Epithelial cell of esophagus (primary cell): ENCODE measurements at places on chromosomes 5 and 9.

- DNase-seq: no peak
These were observed 16.9 kb downstream of the PHF19 start for GRCh38 chr9:120860083-120860482.

DNA sequence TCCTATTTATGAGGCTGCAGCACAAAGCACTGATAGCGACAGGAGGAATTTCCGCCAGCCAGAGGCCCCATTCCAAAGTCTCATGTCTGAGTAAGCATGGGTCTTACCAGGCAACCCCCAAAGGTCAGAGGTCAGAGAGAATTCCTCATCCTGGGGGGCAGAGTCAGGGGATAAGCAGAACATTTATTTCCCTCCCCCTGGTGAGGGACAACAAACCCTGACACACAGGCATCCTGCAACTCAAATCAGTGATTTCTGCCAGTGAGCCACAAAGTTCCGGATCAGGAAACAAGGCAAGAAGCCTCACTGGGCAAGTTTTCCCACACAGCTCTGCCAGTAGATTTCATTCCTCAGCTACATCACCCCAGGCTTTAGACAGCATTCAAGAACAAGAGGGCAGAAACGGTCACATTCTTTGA lies 37.0 kb downstream of the ADAMTS12 start:
- DNase-seq: no peak

DNA sequence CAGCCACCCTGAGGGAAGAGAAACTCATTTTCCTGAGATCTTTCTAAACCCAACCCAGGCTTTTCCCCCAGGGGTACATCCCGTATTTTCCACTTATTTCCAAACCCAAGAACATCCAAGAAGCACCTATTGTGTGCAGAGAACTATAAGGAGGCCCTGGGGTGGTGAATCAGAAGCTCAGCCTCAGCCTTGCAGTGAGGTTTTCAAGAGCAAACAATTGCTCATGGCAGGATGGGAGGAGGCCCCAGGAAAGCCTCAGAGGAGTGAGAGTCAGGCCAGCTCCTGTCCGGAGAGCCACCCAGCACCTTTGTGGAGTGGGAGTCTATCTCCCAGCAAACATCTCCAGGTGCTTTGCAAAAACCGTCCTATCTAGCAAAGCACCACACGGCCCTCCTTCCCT lies 19.2 kb downstream of the NIPAL4 start:
- DNase-seq: peak; percentile 68

- no peak for DNase-seq
These were observed 27.4 kb downstream of the PHAX start for GRCh38 chr5:126628102-126628501.

- no peak for DNase-seq
These were observed 13.7 kb upstream of the RUFY1 start for GRCh38 chr5:179536676-179537075.

- DNase-seq: no peak
These were observed 376.2 kb upstream of the CLINT1 start for GRCh38 chr5:158235159-158235547.

DNA sequence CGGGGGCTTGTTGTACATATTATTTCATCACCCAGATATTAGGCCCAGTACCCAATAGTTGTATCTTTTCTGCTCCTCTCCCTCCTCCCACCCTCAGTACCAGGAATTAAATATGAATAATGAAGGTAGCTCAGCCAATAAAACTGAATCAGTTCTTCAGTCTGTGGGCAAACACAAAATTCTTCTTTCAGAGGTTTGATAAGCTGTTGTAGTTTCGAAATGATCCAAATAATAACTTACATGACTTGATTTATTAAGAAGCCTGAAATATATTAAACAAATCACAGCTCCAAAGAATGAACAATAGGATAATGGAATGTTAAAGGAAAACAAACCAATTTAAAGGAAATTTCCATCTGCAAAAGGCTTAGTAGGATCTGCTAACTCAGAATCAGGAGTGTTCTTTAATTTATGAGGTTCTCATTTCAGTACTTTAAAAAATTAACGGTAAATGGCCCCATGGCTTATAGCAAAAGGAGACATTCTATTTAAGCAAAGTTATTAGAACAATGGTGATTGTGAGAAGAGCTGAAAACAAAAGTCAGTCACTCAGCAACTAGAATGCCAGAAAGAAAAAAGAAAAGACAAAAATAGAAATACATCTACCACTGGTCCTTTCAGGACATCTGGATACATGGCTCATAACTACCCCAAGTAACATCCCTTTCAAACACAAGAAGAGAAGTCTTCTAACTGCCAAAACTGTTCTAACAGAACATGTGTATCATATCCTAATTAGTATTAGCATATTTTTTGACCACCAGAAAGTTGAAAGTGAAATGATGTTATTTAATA lies 62.4 kb downstream of the NR3C1 start:
- DNase-seq: no peak

GRCh38 chr5:123157791-123158581 lies 68.9 kb downstream of the PRDM6 start:
- DNase-seq: peak; percentile 59

GRCh38 chr9:132923346-132923902 lies 21.0 kb downstream of the TSC1 start:
- peak; percentile 96 for DNase-seq

DNA sequence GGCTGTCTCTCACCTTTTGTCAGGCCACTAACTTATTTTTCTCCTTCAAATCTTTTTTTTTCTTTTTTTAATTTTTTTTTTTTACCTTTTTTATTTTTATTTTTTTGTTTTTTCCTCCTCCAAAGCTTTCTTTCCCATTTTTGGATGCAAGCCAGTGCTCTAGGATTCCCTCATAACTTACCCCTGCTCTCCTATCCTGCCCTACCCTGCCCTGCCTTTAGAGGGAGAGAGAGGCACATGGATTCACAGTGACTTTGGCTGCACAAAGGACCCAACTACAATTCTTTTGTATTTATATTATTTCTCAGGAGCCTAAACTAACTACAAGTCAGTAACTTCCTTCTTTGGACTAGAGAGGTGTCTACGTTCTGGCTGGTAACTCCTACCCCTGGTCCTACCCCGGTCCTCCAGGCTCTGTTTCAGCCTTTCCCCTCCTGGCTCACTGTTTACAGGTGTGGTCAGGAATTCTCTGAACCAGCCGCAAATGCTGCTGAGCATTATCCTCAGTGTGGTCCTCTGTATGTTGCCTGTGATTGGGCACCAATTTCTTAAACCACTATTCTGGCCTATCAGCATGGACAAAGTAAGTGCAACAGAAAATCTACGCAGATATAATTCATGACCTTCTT lies 8.4 kb upstream of the RUSC2 start:
- DNase-seq: peak; percentile 76

DNA sequence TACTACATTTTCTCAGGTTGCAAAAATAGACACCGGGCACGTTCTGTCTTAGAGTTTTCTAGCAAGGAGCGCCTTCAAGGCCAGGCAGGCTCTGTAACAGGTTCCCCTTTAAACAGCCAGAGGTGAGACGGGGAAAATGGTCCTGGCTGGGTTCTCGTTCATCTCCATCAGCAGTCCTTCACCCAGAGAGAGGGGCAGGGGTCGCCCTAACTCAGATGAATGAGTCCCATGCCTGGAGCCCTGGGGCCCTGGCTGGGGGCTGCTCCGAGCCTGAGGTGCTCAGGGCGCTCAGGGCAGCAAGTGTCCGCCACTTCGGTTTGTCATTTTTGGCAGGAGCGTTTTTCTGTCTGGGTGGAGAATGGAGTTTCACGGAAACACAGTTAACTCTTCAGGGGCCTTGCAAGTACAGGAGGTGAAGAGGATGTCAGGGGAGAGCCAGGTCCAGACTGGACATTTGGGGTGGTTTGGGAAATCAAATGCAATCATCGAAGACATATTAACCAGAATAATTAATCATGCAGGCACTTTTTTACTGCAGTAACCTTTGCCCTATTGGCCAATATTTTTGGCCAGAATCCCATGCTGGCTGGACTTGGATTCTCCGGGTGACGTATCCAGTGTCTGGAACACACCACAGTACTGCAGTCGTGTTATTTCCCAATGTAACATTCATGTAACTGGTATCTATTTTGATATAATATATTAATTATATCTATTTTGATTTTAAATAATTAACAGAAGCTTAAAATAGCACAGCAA lies 2.9 kb downstream of the NTNG2 start:
- no peak for DNase-seq

DNA sequence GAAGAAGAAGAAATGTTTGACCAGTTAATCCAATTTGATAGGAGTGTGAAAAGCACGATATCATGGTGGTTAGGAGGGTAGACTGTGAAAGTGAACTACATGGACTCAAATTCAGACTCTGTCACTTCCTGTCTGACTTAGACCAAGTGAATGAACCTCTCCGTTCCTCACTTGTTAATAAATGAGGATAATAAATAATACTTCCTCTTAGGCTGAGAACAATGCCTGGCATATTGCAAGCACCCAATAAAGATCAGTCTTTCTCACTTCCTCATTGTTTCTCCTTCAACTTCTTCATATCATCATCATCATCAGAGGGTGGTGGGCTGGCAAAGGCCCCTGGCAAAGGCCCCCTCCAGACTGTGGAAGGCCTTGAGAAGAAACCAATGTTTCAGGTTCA lies 148.7 kb downstream of the CDK5RAP2 start:
- DNase-seq: no peak

DNA sequence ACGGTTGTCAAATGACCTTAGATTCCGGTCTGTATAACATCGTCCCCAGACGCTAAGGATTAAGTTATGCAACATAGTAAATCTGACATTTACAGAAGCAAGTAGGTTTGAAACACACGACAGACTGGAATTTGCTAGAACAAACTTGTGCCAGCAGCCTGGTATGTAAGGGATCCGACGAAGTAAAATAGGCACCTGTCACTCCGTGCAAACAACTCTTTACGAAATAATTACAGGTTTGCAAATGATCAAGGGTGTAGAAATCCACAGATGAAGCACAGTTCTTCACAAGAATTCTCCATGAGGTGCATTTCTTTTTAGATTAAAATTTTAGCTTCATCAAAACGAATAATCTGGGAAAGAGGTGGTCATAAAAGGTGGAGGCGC lies 508 bp downstream of the MOCS2 start:
- peak; percentile 45 for DNase-seq

- DNase-seq: peak; percentile 40
These were observed 8.3 kb downstream of the BHMT2 start for GRCh38 chr5:79077680-79078365.

GRCh38 chr5:4659851-4660250 lies 480.3 kb upstream of the ADAMTS16 start:
- no peak for DNase-seq

DNA sequence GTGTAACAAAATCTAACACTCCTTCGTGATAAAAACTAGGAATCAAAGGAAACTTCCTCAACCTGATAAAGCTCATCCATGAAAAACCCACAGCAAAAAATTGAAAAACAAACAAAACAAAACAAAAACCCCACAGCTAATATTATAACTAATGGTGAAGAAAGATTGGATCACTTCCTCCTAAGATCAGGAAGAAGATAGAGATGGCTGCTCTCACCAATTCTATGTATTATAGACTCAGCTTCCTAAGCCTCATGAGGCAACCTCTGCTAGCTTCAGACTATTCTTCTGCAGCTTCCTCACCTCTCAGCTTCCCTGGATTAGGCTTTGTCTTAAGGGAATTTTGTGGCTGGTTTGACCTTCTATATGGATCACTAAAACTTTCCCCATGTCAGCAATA lies 40.1 kb downstream of the PHAX start:
- DNase-seq: no peak

- DNase-seq: no peak
These were observed 366.1 kb downstream of the EFNA5 start for GRCh38 chr5:107304684-107305083.

GRCh38 chr5:132195727-132196126 lies 31.9 kb downstream of the P4HA2 start:
- no peak for DNase-seq

- no peak for DNase-seq
These were observed 127.7 kb downstream of the GCNT1 start for GRCh38 chr9:76586390-76587314.

DNA sequence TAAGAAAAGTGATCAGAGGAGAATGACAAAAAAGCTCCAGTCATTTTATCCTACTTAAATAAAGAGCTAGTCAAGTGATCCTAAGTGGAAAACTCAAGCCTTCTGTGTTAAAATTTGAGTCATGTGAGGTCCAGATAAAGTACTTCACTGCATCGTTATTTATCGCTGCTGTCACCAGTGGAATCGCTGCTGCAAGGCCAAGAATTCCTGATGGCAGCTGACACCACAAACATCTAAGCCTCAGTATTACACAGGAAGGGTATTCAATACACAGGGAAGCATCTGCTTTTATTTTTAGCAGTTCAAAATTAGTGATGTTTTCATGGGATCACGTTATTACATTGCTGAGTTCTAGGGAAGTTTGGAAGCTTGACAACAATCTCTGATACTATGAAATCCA lies 190.3 kb downstream of the GOLPH3 start:
- DNase-seq: no peak
